ENCODE measurements at places on chromosomes 16 and 17. TPM values are rescaled to one million over a fixed set of nuclear protein-coding genes. Genes with fewer than 3 reads are reported as not detected.

Gene MYLK3
- 0.33 TPM for total RNA-seq

Gene PRAC1
- total RNA-seq, result not detected

Gene PLEKHM1
- total RNA-seq, result 38.0 TPM

Gene DOC2A
- not detected for total RNA-seq

Gene SLC47A1
- not detected for total RNA-seq

DNA sequence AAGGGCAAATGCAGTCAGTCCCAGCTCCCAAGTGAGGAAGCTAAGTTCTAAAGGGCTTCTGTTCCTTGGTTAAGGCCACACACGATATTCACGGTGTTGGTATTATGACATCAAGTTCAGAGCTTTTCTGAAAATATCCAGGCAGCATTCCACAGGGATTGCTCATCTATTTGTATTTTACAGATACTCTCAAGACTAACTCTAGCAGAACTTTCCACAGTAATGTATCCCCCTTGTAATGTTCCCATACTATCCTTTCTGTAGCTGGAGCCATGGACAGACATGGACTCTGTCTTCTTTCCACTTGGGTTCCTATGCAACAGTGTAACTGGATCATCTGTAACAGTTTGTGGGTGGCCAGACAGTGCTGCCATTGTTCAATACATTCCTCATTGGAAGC is 13.5 kb downstream of the SDR42E1 start:
- no peak for DNase-seq

- no peak for DNase-seq
Observed at GRCh38 chr17:17751489-17752088, 70.3 kb downstream of the RAI1 start.

DNA sequence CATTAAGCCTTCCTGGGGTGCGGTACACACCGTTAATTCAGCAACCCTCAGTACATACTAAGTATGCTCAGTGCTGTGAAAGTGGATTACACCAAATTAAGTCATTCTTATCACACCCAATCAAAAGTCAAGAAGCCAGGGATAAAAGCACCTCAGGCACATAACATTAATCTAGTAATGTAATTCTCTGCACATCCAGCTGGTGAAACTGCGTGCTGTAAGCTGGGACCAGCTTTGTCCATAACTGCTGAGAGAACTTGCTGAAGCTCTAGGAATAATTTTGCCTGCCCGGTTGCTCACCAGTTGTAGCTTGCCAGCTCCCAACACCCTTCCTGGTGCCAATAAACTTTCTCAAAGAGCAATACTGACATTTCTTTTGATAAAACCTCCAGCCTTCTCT is 44.9 kb downstream of the SLC47A1 start:
- no peak for DNase-seq

- DNase-seq, result no peak
Observed at GRCh38 chr16:75305364-75306098, 54.1 kb upstream of the BCAR1 start.

- DNase-seq, result no peak
Observed at GRCh38 chr16:15928261-15929104, 20.9 kb upstream of the ABCC1 start.

GRCh38 chr17:49498029-49498615 is 3.0 kb downstream of the NGFR start:
- DNase-seq, result no peak

- DNase-seq, result peak; percentile 53
Observed at GRCh38 chr17:57694051-57694450, 51.0 kb downstream of the CCDC182 start.

- no peak for DNase-seq
Observed at GRCh38 chr16:27764869-27765675, 215.1 kb downstream of the KATNIP start.

DNA sequence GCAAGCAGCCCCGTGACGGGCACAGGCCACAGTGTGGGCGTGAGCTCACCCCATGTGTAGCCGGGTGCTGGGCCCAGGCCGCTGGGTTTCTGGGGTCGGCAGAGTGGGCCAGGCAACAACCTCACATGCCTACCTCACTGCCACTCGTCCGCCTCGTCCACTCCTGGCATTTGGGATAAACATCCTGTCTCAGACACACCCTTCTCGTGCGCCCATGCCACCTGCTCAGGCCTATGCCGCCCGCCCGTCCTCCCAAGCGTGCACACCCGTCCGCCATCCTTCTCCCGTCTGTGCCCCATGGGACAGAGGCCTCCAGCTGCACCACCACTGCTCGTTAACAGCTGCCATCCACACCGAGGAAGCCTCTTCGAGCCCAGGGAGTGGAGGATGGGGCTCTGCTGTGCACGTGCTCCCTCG is 64.3 kb downstream of the KLHDC4 start:
- no peak for DNase-seq

GRCh38 chr17:39218906-39219305 is 6.8 kb downstream of the STAC2 start:
- no peak for DNase-seq

DNA sequence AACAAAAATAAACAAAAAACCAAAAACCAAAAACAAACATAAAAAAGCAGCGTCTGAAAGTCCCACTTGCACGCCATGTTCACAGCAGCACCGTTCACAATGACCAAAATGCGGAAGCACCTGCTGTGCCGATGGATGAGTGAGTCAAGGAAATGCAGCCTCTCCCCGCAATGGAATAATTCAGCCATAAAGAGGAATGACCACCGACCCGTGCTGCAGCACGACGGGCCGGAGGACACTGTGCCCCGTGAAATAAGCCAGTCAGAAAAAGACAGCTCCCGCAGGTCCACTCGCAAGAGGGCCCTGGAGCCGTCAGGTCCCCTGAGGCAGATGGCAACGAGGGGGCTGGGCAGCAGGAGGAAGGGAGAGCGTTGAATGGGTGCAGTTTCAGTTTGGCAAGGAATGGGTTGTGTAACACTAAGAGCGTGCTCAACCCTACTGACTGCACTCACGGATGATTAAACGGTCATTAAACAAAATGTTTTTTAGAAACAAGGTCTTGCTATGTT is 5.1 kb downstream of the CLCN7 start:
- DNase-seq, result no peak

DNA sequence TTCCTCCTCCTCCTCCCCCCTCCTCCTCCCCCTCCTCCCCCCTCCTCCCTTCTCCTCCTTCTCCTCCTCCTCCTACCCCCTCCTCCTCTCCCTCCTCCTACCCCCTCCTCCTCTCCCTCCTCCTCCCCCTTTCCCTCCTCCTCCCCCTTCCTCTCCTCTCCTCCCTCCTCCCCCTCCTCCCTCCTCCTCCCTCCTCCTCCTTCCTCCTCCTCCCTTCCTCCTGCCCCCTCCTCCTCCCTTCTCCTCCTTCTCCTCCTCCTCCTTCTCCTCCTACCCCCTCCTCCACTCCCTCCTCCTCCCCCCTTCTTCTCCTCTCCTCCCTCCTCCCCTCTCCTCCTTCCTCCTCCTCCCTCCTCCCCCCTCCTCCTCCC is 6.6 kb upstream of the PDP2 start:
- no peak for DNase-seq

DNA sequence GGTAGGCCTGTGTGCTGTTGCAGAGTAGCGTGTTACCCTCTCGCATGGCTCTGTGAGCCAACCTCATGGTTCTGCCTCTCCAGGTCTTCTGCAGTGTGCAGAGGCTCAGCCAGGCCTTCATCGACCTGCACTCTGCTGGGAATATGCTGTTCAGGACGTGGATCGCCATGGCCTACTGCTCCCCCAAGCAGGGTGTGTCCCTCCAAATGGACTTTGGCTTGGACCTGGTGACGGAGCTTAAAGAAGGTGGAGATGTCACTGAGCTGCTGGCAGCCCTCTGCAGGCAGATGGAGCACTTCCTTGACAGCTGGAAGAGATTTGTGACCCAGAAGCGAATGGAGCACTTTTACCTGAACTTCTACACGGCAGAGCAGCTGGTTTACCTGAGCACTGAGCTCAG is 75.8 kb upstream of the ENDOV start:
- DNase-seq, result no peak
